ENCODE measurements at places on chromosomes 13 and 19.

- DNase-seq: no peak
These were observed 34.2 kb downstream of the MBNL2 start for GRCh38 chr13:97256343-97256783.

GRCh38 chr13:112997188-112998130, 28.4 kb downstream of the MCF2L start:
- DNase-seq: peak; percentile 85

DNA sequence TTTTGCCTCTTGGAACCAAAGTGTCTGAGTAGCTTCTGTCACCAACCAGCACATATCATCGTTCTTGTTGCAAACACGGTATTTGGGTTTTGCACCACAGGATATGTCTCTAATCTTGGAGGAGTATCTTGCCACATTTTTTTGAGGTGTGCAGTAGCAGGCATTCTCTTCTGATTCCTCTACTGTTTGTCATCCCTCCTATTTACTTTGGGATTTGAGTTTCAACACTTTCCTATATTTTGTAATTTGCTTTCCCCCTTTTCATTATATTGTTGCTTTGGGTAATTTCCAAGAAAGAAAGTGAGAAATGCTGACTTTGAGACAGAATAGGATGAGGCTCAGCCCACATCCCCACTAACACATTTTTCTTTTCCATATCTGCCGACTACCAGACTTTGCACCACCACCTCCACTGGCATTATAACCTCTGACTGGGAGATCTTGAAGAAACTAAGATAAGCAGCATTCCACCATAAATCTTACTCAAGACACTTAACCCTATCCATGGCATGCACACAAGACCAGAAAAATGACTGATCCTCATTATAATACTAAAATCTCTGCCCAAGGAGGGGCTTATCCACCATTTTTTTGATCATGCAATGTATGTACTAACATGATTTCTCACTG, 12.0 kb upstream of the DZIP1 start:
- no peak for DNase-seq

GRCh38 chr13:82698383-82698782, 1183.9 kb downstream of the SLITRK1 start:
- no peak for DNase-seq

DNA sequence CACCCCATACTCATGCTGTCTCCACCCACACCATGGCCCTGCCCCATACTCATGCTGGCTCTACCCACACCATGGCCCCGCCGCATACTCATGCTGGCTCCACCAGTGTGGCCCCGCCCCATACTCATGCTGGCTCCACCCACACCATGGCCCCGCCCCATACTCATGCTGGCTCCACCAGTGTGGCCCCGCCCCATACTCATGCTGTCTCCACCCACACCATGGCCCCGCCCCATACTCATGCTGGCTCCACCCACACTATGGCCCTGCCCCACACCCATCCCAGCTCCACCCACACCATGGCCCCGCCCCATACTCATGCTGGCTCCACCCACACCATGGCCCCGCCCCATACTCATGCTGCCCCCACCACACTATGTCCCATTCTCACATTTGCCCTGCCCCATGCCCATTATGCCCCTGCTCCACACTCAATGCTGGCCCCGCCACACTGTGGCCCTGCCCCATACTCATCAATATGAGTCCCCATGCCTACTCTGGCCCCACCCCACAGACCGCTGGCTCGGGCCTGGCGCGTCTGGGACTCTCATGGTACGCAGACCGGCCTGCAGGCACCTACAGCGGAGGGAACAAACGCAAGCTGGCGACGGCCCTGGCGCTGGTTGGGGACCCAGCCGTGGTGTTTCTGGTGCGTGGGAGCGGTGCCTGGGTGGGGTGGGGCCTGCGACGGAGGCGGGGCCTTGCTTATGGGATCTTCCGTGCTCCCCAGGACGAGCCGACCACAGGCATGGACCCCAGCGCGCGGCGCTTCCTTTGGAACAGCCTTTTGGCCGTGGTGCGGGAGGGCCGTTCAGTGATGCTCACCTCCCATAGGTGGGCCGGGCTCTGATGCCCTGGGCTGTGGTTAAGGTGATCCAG, 3.7 kb upstream of the ARHGAP45 start:
- DNase-seq: peak; percentile 37

DNA sequence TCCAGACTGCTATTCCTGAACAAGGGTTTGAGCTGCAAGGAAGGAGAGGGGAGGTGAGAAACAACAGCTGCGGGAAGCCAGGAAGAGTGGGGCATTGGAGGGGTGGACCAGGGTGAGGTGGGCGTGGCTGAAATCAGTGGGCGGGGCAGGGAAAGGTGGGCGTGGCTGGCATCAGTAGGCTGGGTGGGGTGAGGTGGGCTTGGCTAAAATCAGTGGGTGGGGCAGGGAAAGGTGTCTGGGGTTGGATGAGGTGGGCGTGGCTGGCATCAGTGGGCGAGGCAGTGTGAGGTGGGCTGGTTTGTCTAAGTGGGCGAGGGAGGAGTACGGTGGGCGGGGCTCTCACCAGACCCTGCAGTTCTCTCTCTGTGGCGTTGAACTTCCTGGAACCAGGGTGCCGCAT, 87.6 kb downstream of the MUC16 start:
- DNase-seq: no peak

DNA sequence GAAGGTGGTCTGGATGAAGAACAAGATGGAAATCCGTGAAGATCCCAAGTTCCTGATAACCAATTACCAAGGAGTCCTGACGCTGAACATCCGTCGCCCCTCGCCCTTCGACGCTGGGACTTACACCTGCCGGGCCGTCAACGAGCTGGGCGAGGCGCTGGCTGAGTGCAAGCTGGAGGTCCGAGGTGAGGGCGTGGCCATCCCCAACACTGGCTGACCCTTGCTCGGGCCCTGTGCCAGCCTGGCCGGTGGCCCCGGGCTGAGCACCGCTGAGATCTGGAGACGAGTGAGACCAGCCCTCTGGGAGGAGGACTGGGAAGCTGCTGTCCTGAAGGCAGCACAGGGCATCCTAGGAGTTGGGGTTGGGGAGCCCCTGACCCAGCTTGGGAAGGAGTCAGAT, 12.0 kb upstream of the EMC10 start:
- DNase-seq: no peak

GRCh38 chr13:50894012-50894411, 15.6 kb upstream of the RNASEH2B start:
- DNase-seq: no peak

- DNase-seq: no peak
These were observed 74.2 kb upstream of the RFC3 start for GRCh38 chr13:33743438-33744368.

All from colonic mucosa (tissue), 4 donors.